SHP77 treated with DMSO at 0.1 percent for 48 hours (cell line): ENCODE measurements at places on chromosomes 11 and 22.

- no peak for DNase-seq
Observed at GRCh38 chr11:70124321-70125000, 46.3 kb downstream of the ANO1 start.

DNA sequence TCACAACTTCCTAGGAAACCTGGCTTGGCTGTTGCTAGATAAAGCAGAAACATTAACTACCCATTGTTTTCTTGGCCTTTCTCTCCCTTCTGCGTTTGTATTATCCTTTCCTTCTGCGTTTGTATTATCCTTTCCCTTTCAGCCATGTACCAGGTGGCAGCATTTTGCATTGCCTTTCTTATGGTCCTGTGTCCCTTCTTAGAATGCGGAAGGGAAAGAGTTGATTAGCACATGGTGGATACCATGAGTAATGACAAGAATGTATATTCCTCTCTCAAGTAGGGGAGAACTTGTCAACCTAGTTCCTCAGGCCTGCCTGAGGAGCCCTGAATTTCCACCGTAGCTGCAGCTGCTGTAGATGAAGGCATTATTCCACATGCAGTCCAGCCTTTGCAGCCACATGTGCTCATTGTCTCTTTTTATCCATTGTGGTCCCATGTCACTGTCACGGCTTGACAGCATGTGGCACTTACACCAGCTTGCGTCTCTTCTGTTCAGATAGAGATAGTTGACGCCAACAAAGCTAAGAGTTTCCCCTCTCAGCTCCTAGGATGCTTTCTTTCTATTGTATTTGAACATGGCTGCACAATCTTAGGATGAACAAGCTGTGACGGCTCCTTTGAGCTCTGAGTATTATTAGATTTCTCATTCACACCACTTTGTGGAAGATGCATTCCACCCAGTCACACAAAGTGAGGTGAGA is 44.8 kb downstream of the SLN start:
- DNase-seq, result no peak

GRCh38 chr22:35037089-35037488 is 28.9 kb upstream of the ISX start:
- DNase-seq, result no peak

DNA sequence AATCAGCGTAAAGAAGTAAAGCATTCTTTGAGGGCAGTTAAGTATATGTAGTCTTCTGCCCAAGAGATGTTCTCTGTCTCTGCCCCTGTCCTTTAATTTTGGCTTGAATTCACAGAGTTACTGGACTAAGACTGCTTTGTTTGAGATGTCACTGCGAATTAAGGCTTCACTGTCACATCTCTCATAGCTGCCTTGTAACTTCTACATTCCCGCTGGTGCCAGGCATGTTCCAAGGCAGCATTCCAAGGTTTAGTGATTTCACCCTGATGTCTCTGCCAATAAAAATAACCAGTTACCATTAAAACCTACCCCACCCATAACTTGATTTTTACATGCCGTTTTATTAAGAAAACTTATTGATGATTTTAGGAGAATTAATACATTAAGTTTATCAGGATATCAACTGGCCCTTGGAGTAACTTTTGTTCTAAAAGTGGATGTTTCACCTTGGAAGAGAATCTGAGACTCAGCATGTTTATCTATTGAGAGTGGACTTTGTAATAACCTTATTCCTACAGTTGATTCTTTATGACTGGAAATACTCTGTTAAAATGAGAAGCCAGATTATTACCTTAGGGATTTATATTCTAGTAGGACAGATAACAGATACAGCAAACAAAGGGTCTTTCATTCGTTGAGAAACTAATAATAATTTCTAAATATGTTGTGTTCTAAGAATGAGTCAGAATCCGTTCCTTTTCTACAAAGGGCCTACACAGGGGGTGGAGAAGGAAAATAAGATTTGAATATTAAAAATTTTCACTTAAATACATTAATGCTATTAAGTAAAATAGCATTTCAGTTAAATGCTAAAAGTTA is 110.2 kb downstream of the UVRAG start:
- no peak for DNase-seq

DNA sequence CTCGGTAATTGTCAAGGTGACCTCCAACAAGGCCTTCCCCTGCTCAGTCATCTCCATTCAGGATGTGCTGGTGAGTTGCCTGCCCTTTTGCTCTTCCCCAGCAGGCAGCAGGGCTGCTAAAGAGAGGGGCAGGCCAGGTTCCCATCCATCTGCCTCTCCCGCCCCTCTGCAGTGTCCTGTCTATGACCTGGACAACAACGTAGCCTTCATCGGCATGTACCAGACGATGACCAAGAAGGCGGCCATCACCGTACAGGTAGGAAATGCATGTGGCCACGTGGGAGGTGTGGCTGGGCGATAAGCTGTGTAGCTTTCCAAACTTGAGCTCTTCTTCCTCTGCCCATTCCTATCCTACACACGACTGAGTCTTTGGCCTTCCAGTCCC is 4.0 kb downstream of the SIDT2 start:
- no peak for DNase-seq

DNA sequence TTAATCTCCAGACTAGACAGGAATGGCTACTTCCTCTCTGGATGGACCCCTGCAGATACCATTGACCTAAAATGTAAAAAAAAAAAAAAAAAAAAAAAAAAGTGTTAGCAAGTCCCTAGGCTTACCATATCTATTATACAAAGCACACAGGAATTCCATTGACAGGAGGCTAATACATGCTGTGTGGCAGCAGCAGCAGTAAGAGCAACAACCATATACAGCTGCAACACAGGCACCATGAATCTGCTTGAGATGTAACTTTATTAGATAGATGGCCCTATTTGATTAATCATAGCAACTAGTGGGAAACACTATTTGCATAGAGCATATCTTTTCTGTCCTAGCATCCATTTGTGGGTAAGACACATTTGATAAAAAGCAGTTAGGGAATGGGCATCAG is 1447.1 kb downstream of the FAM181B start:
- DNase-seq, result no peak

DNA sequence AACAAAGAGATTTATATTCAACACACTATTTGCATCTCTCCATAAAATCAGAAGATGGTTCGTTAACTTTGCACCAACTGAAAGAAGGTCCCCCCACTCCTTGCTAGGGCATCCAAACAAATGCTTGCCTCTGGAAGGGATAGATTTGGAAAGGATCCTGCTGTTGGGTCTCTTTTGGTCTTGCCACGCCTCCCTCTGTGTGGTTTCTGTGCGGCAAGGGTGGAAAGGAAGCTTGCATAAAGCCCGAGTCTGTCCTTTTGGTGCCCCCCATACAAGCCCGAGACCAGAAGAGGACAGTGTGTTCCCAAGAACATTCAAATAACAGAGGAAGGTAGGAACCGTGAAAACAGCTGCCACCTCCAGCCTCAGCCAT is 15.1 kb downstream of the SCGB1A1 start:
- DNase-seq, result no peak

GRCh38 chr11:44005063-44005701 is 42.6 kb upstream of the ACCSL start:
- DNase-seq, result no peak

GRCh38 chr11:128055576-128056217 is 531.7 kb downstream of the ETS1 start:
- no peak for DNase-seq

- DNase-seq, result no peak
Observed at GRCh38 chr11:108909921-108910320, 245.1 kb downstream of the DDX10 start.

DNA sequence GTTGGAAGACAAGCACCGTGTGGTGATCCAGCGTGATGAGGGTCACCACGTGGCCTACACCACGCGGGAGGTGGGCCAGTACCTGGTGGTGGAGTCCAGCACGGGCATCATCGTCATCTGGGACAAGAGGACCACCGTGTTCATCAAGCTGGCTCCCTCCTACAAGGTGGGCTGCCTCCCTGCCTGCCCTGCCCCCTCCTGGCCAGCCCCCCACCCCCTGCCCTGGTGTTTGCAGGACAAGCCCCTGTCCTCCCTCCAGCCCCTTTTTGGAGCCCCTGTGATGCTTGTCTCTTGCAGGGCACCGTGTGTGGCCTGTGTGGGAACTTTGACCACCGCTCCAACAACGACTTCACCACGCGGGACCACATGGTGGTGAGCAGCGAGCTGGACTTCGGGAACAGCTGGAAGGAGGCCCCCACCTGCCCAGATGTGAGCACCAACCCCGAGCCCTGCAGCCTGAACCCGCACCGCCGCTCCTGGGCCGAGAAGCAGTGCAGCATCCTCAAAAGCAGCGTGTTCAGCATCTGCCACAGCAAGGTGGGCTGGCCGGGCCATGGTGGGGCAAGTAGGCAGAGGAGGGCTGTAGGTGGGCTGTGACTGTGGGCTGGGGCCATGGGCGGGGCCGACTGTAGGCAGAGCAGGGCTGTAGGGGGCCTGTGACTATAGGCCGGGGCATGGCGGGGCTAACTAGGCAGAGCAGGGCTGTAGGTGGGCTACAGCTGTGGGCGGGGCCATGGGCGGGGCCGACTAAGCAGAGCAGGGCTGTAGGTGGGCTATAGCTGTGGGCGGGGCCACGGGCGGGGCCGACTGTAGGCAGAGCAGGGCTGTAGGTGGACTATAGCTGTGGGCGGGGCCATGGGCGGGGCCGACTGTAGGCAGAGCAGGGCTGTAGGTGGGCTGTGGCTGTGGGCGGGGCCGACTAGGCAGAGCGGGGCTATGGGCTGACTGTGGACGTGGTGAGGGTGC is 13.6 kb downstream of the MUC2 start:
- no peak for DNase-seq

DNA sequence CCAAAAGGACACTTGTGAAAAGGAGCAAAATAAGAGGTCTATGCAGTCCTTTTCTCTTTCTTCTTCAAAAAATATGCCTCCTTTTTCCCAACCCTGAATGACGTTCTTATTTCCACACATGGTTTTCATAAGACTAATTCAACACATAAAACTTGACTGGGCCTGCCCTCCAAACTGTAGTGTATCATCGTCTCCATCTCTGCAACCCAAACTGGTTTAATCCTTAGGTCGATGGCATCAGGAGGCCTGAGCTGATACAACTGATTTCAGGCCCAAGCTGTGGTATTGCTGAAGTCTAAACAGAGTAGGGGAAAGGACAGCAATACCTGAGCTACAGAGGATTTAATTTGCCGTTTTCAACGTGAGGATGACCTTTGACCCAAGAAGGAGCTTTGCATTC is 130.0 kb upstream of the MTNR1B start:
- DNase-seq, result no peak

DNA sequence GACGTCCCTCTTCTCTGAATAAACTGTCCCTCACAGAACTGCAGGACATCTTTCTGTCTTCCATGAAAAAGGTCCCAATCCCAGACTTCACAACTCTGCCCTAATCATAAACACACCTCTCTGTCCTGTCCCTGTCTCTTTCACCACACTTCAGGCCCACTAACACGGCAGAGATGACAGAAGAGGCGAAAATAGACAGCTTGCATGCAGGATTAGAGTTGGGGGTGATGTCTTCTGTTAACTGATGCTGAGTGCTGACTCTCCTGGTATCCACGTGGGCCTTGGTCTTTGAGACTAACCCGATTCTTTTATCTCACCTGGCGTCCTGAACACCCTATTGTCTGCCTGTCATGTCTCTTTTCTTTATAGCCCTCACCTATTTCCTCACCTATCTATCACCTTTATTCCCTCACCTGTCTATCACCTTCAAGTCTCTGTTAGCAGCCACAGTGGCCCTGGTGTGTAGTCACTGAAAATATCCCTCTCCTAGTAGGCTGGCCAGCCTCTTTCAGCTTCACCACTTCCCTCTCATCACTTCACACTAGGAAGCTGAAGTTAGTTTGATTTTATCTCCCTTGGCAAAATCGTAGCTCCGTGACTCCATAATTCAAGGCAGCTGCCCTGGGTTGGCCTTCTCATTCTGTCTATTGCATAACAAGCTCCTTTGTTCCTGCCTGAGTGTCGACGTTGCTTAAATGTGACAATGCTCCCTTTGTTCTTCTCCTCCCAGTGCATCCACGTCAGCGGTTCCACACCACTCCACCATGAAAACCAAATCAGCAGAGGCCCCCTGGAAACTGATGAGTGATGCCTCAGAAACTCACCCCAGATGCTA is 30.6 kb upstream of the DRD2 start:
- no peak for DNase-seq

- no peak for DNase-seq
Observed at GRCh38 chr11:803770-804598, 1.0 kb downstream of the PIDD1 start.

GRCh38 chr11:68690671-68691401 is 6.5 kb downstream of the GAL start:
- DNase-seq, result no peak

- no peak for DNase-seq
Observed at GRCh38 chr11:122486793-122487495, 168.6 kb upstream of the UBASH3B start.
